ENCODE measurements at places on chromosomes 5 and 9. TPM values are rescaled to one million over a fixed set of nuclear protein-coding genes. Genes with fewer than 3 reads are reported as not detected.
A peak's percentile ranks its signal among the peaks of the same experiment; 100 is the strongest.

ADGRD2 gene
- not detected for total RNA-seq

SLC6A19 gene
- total RNA-seq = not detected

PCDHGA10 gene
- total RNA-seq = 5.0 TPM

TEX48 gene
- not detected for total RNA-seq

C1QTNF2 gene
- total RNA-seq = 1.4 TPM

TAF1L gene
- not detected for total RNA-seq

PRR16 gene
- total RNA-seq = 15.3 TPM

CCDC171 gene
- total RNA-seq = 1.8 TPM

MCIDAS gene
- not detected for total RNA-seq

- peak overlapping the region; percentile 35 for H3K27ac ChIP-seq
- H3K4me1 ChIP-seq = peaks cover 29% of the 10 kb centered on the region
- no peak for DNase-seq
- no peaks in the 10 kb centered on the region for H3K27me3 ChIP-seq
Observed at GRCh38 chr9:72524820-72525540, 3.6 kb downstream of the TMC1 start.

- DNase-seq = no peak
- H3K27me3 ChIP-seq = no peaks in the 10 kb centered on the region
- H3K36me3 ChIP-seq = no peaks in the 10 kb centered on the region
- no peak overlapping the region for H3K27ac ChIP-seq
- H3K4me1 ChIP-seq = no peaks in the 10 kb centered on the region
Observed at GRCh38 chr5:142202282-142202681, 93.7 kb downstream of the NDFIP1 start.

GRCh38 chr5:68372161-68372560, 156.6 kb downstream of the PIK3R1 start:
- no peak overlapping the region for H3K4me3 ChIP-seq
- DNase-seq = no peak
- no peaks in the 10 kb centered on the region for H3K27me3 ChIP-seq
- H3K36me3 ChIP-seq = no peaks in the 10 kb centered on the region

DNA sequence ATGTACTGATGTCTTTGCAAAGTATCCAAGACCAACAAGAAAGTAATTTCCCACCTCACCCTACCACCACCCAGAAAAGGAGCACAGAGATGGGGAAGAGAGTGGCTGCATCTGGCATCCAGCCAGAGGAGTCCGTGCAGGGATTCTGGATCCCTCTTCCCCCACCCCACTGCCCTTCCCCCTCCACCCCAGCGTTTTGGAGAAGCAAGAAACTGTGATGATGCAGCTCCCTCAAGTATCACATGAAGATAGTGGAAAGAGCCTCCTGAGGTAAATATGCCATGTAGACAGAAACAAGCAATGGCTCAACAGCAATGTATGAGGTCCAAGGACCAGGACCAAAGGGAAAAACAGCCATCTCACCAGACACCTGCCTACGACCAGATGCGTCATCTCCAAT, 153.8 kb downstream of the DEPDC1B start:
- peaks cover 13% of the 10 kb centered on the region for H3K4me1 ChIP-seq
- H3K27ac ChIP-seq = no peak overlapping the region
- no peaks in the 10 kb centered on the region for H3K27me3 ChIP-seq
- H3K4me3 ChIP-seq = no peak overlapping the region
- no peaks in the 10 kb centered on the region for H3K36me3 ChIP-seq
- peak; percentile 23 for DNase-seq

DNA sequence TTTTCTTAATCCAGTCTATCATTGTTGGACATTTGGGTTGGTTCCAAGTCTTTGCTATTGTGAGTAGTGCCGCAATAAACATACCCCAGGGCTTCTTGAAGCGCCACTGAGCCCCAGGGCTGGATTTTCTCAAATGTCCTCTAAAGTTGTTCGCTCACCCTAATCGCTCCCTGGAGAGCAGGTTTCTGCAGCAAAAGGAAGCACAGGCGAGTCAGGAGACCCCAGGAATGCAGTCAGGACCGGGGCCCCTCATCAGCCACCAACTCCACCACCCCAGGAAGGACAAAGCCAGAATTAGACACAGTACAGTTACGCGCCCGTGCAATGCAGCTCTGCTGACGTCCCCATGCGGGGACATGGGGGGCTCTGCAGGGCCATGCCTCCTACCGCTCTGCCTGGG, 15.7 kb upstream of the OBP2B start:
- H3K4me1 ChIP-seq = peaks cover 7% of the 10 kb centered on the region
- H3K4me3 ChIP-seq = no peak overlapping the region

DNA sequence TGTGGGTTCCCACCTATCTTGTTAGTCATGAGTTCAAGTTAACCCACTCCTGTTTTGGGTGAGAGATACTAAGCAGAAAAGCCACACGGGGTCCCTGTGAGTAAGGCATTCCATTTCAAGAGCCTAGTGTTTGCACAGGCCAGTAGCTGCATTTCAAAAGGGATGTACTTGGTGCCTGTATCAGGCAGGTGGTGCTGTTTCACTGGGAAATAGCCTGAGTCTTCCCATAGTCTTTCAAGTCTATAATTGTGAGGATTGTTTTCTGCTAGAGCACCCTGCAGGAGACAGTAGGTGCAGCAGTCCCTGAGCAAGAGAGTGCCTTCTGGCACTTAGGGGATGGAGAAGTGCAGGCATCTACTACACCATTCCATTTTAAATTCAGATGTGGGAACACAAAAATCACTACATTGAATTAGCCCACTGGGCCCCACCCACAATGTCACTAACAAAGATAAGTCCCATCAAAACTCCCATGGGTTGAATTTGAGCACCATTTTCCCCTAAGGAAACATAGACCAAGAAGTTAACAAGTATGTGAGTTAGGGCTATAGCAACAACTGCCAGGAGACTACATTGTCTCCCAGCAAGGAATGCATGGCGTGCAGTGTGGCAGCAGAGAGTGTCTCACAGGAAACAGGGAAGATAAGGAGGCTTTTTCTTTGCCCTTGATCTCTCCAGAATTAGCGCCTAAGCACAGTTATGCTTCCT, 263.2 kb downstream of the COX7C start:
- H3K36me3 ChIP-seq = no peaks in the 10 kb centered on the region
- no peak overlapping the region for H3K4me3 ChIP-seq
- H3K27ac ChIP-seq = no peak overlapping the region
- H3K27me3 ChIP-seq = no peaks in the 10 kb centered on the region
- H3K4me1 ChIP-seq = peaks cover 9% of the 10 kb centered on the region

DNA sequence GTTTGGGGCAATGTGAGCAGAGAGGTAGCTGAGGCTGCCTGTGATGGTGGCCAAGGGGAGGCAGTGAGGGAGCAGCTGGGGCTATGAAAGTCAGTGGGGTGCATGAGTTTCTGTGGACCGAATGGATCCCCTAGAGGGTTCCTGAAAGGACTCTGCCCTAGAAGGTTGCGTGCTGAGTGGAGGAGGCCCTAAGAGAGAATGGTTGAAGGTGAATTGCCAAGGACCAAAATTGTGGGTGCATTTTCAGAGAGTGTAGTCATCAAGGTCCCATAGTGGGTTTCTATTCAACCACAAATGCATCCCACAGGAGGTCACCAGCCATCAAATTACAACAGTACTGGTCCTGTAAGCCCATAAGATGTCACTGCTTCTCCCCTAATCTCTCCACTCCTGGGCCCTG, 298.3 kb downstream of the CDK5RAP2 start:
- H3K4me1 ChIP-seq = no peaks in the 10 kb centered on the region
- no peaks in the 10 kb centered on the region for H3K36me3 ChIP-seq
- H3K27ac ChIP-seq = no peak overlapping the region
- no peak overlapping the region for H3K4me3 ChIP-seq

DNA sequence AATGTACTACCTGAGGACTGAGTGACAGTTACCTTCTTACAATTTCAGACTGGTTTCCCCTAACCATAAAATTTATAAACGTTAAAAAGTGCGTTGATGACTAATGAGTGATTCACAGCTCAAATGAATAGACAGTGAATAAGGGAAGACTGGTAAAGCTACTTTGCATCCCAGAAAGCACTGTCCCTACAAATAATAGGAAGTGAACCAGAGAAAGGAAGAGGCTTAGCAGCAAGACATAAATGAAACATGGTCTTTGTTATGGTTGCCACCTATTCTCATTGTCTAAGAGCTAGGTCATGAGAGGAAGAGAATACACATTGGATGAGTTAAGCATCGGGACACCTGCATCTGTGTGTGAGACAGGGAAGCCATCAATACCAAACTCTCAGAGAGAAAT, 849.2 kb downstream of the TAF11L14 start:
- no peak overlapping the region for H3K27ac ChIP-seq
- no peaks in the 10 kb centered on the region for H3K4me1 ChIP-seq
- no peaks in the 10 kb centered on the region for H3K36me3 ChIP-seq
- no peak overlapping the region for H3K4me3 ChIP-seq
- no peak for DNase-seq

- no peak overlapping the region for H3K27ac ChIP-seq
- H3K27me3 ChIP-seq = no peaks in the 10 kb centered on the region
- no peak overlapping the region for H3K4me3 ChIP-seq
- H3K36me3 ChIP-seq = no peaks in the 10 kb centered on the region
- DNase-seq = no peak
Observed at GRCh38 chr9:105683688-105684275, 10.6 kb upstream of the TMEM38B start.

- H3K4me1 ChIP-seq = peaks cover 12% of the 10 kb centered on the region
- H3K36me3 ChIP-seq = no peaks in the 10 kb centered on the region
- H3K27ac ChIP-seq = no peak overlapping the region
Observed at GRCh38 chr9:4226331-4227250, 73.3 kb downstream of the GLIS3 start.

DNA sequence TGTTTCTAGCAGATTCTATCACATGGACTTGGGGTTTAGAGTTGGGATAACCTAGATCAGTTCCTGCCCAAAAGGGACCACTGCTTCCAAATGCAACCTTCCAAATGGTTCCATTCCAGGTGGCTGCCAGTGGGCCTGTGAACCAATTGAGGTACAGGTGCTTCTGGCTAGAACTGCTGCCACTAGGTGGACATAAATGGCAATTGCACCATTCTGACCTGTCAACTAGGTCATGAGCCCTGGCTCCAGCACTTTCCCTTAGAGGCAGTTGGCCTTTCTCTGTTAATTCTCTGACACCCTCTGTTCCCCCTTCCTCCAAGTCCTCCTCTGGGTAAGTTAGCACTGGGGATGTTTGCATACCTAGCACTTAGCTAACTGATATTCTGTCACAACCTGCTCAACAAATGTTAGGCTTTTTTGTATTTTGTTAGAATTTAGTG, 16.6 kb upstream of the HEMGN start:
- no peak overlapping the region for H3K27ac ChIP-seq
- H3K4me3 ChIP-seq = no peak overlapping the region
- no peaks in the 10 kb centered on the region for H3K36me3 ChIP-seq
- H3K27me3 ChIP-seq = peaks cover 16% of the 10 kb centered on the region
- DNase-seq = no peak

DNA sequence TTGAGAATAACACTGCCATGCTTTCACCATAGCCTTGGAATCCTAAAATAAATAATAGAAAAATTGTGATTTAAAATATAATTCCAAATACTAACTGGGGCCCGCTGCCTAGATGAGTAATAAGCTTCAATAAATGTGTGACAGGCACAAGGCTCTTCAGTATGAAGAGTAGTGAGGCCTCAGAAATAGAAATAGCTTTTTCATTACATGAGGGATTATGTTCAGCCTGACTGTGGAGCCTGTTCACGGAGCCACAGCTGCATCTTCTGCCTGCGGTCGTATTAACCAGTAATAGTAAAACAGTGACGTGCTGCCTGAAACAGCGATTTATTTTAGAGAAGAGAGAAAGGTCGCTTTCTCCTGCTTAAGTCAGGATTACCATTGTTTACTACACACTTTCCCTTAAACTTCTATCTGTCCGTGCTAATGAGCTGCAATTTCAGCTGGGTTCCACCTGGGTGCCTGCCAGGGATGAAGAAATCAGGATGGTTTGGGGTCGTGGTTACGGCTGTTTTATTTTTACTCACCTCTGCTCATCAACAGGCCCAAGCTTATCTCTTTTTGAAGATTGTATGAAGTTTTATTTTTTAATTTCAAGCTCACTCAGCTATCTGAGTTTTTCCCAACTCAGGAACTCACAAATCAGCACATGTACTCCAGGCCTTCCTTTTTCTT, 284.9 kb upstream of the WWC1 start:
- H3K27ac ChIP-seq = peak overlapping the region; percentile 62
- DNase-seq = no peak
- H3K27me3 ChIP-seq = no peaks in the 10 kb centered on the region
- no peaks in the 10 kb centered on the region for H3K36me3 ChIP-seq

GRCh38 chr9:71250581-71250980, 129.2 kb upstream of the TRPM3 start:
- peaks cover 18% of the 10 kb centered on the region for H3K27me3 ChIP-seq
- no peak for DNase-seq
- no peaks in the 10 kb centered on the region for H3K36me3 ChIP-seq
- no peaks in the 10 kb centered on the region for H3K4me1 ChIP-seq
- no peak overlapping the region for H3K27ac ChIP-seq
- no peak overlapping the region for H3K4me3 ChIP-seq

DNA sequence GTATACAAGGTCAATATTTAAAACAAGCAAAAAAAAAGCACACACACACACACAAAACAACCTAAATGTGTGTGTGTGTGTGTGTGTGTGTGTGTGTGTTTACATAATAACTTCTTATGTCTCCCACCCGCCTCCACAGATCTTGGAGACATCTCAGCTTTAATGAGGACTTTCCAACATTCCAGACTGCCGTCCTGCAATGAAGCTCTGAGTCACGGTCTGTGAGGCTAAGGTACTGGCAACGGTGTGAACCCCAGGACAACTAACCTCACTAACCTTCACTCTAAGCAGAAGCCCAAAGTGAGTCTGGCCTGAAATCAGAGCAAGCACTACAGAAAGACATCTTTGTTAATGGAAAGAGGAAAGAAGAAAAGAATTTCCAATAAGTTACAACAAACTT, 22.3 kb downstream of the ZNF474 start:
- H3K36me3 ChIP-seq = no peaks in the 10 kb centered on the region
- no peak overlapping the region for H3K27ac ChIP-seq
- H3K4me3 ChIP-seq = no peak overlapping the region
- no peaks in the 10 kb centered on the region for H3K4me1 ChIP-seq

DNA sequence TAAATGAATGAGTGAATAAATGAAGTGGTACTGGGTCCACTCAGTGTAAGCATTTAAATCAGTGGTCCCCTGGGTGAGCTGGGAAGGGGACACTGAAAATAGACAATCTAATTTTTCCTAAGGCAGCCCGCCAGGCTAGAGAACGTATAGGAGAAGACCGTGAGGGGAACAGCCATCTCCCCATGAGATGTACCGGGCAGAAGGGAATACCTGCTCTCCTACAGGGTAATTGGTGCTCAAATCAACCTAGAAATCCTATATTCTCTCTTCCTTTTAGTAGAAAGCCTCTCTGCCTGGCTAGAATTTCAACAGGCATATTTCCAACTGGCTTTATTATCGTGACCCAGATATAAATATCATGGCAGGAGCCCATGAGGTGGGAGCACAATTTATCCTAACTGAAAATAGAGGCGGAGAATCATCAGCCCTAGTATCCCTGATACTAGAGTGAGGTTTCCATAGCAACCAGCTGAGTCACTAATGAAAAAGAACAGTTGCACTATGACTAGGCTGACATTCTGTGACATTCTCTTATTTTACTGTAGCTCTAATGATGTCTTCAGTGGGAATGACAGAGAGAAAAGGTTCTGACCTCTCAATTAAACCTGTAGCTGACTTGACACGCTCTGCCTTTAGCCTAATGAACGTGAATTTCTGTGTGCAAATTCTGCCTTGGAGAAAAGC, 96.5 kb upstream of the CAST start:
- H3K27me3 ChIP-seq = no peaks in the 10 kb centered on the region
- H3K4me3 ChIP-seq = no peak overlapping the region
- H3K36me3 ChIP-seq = no peaks in the 10 kb centered on the region
- no peaks in the 10 kb centered on the region for H3K4me1 ChIP-seq
- no peak overlapping the region for H3K27ac ChIP-seq

All from left ventricle myocardium inferior (tissue), 1 donor.